Amniotic stem cell (primary cell): ENCODE measurements at places on chromosomes 4 and X.

- DNase-seq: no peak
These were observed 231.3 kb upstream of the GPRIN3 start for GRCh38 chr4:89538886-89539285.

DNA sequence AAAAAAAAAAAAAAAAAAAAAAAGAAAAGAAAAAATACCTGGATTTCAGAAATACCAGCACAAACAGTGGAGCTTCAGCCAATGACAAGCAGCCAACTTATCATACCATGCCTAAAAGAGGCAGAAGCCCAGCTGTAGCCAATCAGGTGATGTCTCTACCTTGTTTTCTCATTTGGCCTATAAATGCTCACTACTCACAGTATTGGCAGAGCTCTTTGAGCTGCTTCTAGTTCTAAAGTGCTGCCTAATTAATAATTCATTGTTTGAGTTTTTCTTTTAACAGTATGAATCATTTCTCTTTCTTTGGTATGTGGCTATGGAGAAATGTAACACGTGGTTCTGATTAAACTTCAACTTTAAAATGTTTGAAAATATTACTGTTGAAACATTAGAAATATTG lies 188.8 kb upstream of the TECRL start:
- no peak for DNase-seq

DNA sequence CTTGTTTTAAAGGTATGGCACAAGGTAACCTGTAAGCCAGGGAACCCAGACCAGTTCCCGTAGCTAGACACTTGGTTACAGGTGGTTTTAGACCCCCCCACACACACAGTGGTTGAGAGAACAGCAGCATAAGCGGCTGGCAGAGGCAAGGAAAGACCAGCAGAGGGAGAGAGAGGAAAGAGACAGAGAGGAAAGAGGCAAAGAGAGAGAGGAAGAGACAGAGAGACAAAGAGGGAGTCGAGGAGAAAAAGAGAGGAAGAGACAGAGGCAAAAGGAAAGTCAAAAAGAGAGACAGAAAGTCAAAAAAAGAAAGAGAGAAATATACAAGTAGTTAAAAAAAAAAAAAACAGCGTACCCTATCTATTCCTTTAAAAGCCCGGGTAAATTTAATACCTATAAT lies 19.5 kb upstream of the PCSK1N start:
- no peak for DNase-seq

- DNase-seq: no peak
These were observed 198.6 kb downstream of the KCNIP4 start for GRCh38 chr4:21749924-21750323.

- no peak for DNase-seq
These were observed 23.3 kb upstream of the MAN2B2 start for GRCh38 chr4:6551660-6552059.

- DNase-seq: no peak
These were observed 158.5 kb upstream of the MXRA5 start for GRCh38 chrX:3504916-3505315.

DNA sequence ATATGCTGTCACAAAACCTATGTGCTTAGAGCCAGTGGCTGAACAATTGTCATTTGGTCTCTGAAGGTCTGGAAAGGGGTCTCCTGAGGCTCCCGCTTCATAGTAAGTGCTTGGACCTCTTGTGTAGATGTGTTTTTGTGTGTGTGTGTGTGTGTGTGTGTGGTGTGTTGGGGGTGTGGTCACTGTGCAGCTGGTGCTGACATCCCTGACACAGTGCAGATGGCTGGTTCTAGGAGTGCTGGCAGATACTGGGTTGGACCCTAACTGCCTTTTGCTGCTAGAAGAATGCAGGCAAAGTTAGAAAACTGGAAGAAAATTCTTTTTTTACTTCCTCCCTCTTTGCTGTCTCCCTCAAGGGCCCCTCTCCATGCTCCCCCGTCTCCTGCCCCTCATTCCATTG lies 1872.6 kb downstream of the ARAP2 start:
- no peak for DNase-seq

GRCh38 chrX:54494989-54495813 lies 833 bp downstream of the FGD1 start:
- DNase-seq: no peak

- no peak for DNase-seq
These were observed 278.6 kb downstream of the ADGRA3 start for GRCh38 chr4:22237155-22237751.

DNA sequence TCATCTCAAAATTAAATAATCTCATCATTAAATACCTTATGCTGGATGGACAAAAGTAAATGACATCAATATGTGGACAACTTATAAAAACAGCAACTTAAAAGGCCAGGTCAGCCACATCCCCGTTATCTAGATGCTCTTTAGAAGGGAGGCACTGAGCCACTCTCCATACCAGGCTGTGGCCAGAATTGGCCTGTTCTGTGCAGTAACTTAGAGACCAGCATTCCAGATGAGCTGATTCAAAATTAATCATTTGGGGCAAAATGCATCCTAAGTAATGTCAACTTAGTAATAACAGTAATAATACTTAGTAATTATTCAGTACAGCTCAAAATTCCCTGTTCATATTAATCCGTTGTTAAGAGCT lies 373.6 kb downstream of the FBXW7 start:
- DNase-seq: no peak

- DNase-seq: no peak
These were observed 771 bp downstream of the NAP1L2 start for GRCh38 chrX:73213734-73214425.
